Iris pigment epithelial cell (primary cell): ENCODE measurements at places on chromosomes 5 and 9.

DNA sequence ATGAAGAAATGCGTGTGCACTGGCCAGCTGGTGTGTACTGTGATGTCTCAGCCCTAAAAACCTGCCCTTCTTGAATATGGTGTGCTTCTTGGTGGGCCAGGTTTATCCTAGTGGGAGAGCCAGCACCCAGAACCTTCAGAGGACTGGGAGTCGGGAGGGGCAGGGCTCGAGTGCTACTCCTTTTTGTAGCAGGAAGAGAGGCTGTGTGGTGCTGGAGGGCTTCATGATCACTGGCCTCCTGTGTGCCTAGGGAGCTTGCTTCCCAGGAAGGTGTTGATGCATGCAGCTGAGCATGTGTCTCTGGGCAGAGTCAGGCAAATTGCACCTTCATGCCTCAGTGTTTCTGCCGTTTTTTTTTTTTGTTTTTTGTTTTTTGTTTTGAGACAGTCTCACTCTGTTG, 20.0 kb downstream of the PHF2 start:
- no peak for DNase-seq

GRCh38 chr5:134129411-134130238, 15.1 kb downstream of the TCF7 start:
- no peak for DNase-seq

DNA sequence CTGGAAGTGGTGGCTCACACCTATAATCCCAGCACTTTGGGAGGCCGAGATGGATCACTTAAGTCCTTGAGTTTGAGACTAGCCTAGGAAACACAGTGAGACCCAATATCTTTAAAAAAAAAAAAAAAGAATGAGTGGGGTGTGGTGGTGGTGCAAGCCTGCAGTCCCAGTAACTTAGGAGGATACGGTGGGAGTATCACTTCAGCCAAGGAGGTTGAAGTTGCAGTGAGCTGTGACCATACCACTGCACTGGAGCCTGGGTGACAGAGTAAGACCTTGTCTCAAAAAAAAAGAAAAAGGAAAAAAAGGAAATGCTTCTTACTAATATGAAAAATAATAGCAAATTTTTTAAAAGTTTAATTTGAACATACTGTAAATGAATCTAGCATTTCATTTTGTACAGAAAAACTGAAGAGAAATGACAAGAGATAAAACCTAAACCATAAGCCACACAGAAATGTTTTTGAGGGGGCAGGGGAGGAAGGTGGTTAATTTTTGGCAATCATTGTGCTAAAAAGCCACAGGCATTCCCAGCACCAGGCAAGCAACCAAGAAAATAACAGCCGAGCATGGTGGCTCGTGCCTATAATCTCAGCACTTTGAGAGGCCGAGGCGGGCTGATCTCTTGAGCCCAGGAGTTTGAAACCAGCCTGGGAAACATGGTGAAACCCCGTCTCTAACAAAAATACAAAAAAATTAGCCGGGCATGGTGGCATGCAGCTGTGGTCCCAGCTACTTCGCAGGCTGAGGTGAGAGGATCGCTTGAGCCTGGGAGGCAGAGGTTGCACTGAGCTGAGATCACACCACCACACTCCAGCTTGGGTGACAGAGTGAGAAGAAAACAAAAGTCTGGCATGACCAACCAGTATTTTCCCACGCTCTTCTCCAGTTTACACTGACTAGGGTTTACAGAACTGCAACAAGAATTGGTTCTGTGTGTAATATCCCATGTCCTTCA, 114.5 kb upstream of the NR5A1 start:
- DNase-seq: peak; percentile 58

DNA sequence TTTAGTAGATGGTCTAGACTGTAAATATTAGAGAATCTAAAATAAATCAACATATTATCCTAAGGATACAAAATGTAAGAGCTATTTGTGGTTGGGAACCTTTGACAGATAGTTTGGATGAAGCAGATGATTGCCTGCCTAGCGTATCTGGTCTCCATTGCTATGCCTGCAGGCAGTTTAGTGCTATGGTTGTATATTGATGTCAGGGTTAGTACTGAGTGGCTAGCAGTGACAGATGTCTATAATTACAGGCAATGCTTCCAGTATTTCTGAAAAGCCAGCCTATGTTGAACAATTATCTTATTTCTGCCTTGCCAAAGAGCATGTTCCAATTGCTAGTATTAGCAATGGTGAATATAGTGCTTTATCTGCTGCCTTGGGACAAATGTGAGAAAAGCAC, 151.3 kb upstream of the TLX3 start:
- DNase-seq: no peak

- peak; percentile 69 for DNase-seq
Observed at GRCh38 chr9:22037954-22038690, 29.0 kb upstream of the CDKN2B start.

- no peak for DNase-seq
Observed at GRCh38 chr5:143583409-143583808, 179.9 kb upstream of the NR3C1 start.

GRCh38 chr5:90131383-90132133, 278.0 kb downstream of the CETN3 start:
- DNase-seq: peak; percentile 36

GRCh38 chr5:7845557-7845956, 5.4 kb downstream of the CFAP90 start:
- no peak for DNase-seq

- no peak for DNase-seq
Observed at GRCh38 chr9:131880833-131881583, 141.1 kb upstream of the RAPGEF1 start.

GRCh38 chr5:155189981-155190380, 176.4 kb downstream of the KIF4B start:
- no peak for DNase-seq

GRCh38 chr5:131081374-131081773, 83.7 kb downstream of the HINT1 start:
- peak; percentile 34 for DNase-seq

DNA sequence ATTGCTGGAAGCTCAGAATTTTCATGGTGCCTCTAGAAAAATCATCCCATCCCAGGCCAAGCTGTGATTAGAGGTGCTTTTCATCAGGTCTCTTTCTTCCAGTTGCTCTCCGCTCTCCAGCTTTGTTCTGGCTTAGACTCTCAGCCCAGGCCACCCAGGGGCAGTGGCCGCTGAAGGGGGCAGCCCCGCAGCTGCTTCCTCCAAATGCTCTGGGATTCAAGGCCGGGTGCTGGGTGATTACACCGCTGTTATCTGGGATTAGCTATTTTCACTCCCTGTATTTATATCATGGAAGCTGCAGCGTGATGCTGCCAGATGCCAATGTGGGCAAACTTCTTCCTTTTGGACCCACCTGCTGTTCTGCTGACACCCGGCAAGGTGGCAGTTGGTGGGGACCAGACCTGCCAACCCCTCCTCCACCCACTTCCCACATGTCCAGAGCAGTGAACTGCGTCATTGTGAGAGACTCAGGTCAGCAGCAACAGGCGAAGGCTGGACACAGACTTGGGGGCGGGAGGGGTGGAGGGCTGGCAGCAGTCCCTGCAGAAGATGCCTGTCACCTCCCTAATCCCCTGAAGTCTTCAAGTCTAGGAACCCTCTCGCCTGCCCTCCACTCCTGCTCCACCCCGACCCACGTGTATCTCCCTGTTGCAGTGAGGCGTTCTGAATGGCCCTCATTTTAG, 33.9 kb upstream of the NKX2-5 start:
- no peak for DNase-seq

- DNase-seq: no peak
Observed at GRCh38 chr5:89597878-89598277, 714.9 kb upstream of the MEF2C start.

- no peak for DNase-seq
Observed at GRCh38 chr5:74145951-74146350, 494.6 kb downstream of the ENC1 start.

- no peak for DNase-seq
Observed at GRCh38 chr5:169583101-169583423, 511 bp upstream of the SPDL1 start.

DNA sequence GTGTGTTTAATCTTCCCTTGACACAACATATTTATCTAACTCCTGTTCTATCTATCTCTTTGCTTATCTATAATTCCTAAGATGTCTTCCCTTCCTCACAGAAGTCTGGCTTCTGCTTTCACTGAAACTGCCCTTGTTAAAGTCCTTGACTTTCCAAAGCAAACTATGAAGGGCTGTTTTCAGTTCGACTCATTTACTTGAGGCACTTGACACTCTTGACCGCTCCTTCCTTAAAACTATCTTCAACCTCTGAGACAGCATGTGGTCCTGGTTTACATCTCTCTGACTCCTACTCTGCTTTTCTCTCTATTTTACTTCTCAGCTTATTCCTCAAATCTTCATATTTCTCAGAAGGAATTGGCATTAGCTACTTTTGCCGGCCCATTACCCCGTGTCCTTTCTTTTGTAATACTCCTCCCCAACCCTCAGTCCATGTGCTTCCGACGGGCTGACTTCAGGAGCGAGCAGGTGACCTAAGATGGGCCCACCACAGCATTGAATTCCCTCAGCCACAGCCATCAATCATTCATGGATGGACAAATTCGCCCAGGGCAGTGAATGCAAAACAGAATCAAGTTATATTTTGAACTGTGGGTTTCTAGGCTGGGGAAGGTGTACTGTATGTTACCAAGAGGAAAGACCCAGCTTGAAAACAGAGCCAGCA, 1089.2 kb downstream of the PTPRD start:
- DNase-seq: no peak

DNA sequence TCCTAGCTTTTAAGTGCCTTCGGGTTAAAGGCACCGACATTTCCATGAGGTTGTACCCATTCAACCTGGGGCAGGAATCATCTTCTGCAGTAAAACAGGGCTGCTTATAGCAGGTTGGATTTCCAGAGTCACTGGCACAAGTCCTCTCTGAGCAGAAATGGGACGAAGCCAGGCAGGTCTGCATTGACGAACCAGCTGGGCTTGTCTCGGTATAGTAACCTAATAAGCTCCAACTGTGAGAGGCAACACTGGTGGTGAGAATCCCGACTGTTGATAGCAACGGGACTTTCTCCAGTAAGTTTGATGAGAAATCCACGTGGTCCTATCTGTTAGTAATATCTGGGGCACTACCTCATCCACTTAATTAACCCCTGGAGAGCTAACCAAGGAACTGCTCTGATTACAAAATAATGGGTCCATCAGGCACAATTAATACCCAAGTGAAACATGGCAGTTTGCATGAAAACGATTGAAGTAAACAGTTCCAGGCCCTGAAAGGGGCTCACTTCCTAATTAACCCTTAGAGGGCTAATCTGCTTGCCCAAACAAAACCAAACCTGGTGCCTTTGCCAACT, 491.0 kb upstream of the C9orf72 start:
- DNase-seq: peak; percentile 3

DNA sequence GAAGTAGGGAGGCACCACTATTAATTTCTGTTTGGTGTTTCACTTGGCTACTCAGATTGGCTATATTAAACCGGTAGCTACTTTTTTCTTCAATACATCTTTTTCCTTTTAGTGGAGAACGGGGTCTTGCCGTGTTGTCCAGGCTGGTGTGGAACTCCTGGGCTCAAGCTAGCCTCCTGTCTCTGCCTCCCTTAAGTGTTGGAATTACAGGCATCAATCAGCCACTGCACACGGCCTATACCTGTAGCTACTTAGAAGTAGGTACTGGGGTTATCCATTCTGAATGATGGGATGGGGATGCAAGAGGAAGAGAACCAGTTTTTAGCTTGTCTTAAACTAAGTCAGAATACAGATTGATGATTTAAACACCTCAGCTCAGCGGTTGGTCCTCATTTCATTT, 1.7 kb downstream of the UBE2D2 start:
- no peak for DNase-seq

GRCh38 chr5:169091396-169091980, 209.5 kb downstream of the SLIT3 start:
- DNase-seq: no peak

DNA sequence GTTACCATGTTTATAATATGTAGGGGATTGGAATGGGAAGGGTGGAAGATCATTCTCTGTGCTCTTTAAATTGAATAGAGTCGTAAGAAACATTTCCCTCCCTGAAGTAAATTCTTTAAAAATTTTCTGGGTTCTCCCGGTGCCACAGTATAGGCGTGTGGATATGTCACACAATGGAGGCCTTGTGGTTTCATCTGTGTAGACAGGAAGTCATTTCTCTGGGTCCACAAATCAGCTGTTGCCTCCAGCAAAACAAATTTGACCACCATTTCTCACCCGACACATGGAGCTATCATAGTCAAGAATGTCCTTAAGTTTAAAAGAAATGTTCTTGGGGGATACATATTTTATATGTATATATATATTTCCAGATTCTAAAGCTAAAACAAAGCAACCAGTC, 17.4 kb downstream of the CEP78 start:
- no peak for DNase-seq

- DNase-seq: no peak
Observed at GRCh38 chr9:78614892-78615291, 318.0 kb downstream of the PSAT1 start.

GRCh38 chr5:111158105-111158744, 66.0 kb upstream of the CAMK4 start:
- DNase-seq: peak; percentile 82

DNA sequence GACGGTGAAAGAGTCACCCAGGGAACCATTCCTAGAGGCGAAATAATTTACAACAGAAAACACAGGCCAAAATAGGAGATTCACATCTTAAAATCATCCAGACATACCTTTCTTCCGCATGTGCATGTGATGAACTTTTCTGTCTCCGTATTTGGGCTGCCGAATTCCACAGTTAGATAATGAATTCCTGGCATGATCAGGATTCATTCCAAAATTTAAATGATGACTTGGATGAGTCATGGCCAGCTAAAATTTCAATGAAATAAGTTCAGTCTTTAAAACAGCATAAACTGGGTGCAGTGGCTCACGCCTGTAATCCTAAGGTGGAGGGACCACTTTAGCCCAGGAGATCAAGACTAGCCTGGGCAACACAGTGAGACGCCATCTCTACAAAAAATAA, 82.7 kb downstream of the DROSHA start:
- DNase-seq: peak; percentile 43

- DNase-seq: no peak
Observed at GRCh38 chr5:53713978-53714666, 153.7 kb downstream of the NDUFS4 start.

GRCh38 chr5:13994621-13995253, 50.2 kb upstream of the DNAH5 start:
- DNase-seq: no peak

DNA sequence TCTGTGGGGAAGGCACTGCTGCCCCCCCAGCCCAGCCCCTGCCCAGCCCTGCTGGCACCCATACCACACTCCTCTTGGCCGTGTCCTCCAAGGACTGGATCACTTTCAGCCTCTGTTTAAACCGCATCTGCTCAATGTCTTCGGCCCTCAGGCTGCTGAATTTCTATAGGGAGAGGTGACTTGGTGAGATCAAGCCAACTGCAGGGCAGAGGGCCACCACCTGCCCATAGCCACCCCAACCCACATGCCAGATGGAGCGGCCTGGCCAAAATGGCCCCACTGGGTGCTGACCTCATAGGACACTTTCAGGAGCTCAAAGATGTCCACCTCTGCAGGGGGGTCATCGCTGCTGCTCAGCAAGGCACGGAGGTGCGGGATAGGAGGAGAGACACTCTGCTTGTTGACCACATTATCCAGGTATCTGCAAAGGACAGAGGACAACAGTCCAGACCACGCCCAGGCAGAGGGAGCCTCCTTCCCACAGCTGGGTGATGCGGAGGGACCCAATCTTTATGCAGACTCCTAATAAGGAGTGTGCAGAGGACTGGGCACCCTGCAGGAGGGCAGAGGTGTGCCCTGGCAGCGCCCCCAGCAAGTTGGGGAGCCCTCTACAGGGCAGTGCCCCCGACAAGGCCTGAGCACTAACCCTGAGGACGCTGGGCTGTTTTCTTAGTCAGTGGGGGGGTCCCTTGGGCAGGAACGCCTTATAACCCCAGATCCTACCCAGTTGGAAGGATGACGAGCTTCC, 14.4 kb upstream of the MRNIP start:
- no peak for DNase-seq
